ENCODE measurements at places on chromosomes 7 and 10.

GRCh38 chr7:34143402-34143801 lies 238.1 kb downstream of the BMPER start:
- no peak for DNase-seq

GRCh38 chr10:23981520-23982309 lies 227.2 kb upstream of the KIAA1217 start:
- no peak for DNase-seq

- no peak for DNase-seq
Observed at GRCh38 chr7:121016966-121017365, 28.5 kb downstream of the CPED1 start.

DNA sequence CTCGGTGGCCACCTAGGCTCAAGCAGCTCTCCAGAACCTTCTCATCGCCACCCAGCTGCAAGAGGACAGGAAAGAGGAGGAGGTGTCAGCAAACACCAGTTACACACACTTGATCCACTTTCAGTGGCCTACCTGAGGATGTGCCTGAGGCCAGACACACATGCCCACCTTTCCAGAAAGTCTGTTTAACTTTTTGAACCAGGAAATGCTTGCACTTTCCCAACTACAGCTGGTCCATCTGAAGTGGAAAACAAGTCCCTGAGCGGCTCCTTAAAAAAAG lies 15.7 kb upstream of the CYREN start:
- no peak for DNase-seq

GRCh38 chr7:24704311-24704710 lies 53.0 kb downstream of the GSDME start:
- no peak for DNase-seq

- DNase-seq: no peak
Observed at GRCh38 chr10:12872577-12872976, 128.9 kb downstream of the CCDC3 start.

- no peak for DNase-seq
Observed at GRCh38 chr7:129341816-129342806, 92.1 kb upstream of the STRIP2 start.

DNA sequence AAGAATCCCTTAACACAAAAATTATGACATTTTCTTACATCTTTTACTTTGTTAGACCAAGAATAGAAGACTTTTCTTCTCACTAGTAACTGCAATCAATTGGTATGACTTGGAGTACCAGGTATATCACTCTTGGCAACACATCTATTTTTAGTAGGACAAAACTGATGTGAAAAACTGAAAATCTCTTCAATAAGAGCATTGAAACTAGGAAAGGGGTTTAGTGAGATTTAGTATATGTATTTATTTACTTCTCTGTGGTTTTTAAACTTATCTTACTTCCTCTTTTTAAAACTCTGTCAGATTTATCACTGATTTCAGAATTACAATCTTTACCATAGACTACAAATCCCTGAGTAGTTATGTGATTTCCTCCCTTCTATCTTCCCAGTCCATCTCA lies 366.2 kb downstream of the PCDH15 start:
- no peak for DNase-seq

DNA sequence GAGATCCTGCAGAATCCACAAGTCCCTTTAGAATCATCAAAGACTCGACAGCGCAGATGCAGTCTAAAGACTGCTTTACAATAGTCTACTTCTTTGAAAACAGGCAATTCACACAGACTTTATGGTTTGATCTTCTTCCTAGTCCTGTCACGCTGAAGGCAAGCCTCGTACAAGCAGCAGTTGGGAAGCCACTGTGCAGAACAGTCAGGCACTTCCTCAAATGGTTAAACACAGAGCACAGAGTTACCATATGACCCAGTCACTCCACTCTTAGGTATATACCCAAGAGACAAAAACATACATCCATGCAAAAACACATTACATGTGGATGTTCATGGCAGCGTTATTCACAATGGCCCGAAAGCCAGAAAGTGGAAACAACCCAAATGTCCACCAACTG lies 41.4 kb downstream of the LRRC20 start:
- no peak for DNase-seq

- no peak for DNase-seq
Observed at GRCh38 chr7:35605760-35606159, 89.2 kb downstream of the HERPUD2 start.

DNA sequence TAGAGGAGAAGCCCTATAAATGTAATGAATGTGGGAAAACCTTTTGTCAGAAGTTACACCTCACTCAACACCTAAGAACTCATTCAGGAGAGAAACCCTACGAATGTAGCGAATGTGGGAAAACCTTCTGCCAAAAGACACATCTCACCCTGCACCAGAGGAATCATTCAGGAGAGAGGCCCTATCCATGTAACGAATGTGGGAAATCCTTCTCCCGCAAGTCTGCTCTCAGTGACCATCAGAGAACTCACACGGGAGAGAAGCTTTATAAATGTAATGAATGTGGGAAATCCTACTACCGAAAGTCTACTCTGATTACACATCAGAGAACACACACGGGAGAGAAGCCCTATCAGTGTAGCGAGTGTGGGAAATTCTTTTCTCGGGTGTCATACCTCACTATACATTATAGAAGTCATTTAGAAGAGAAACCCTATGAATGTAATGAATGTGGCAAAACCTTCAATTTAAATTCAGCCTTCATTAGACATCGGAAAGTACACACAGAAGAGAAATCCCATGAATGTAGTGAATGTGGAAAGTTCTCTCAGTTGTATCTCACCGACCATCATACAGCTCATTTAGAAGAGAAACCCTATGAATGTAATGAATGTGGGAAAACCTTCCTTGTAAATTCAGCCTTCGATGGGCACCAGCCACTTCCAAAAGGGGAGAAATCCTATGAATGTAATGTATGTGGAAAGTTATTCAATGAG lies 18.9 kb downstream of the RBAK start:
- no peak for DNase-seq

DNA sequence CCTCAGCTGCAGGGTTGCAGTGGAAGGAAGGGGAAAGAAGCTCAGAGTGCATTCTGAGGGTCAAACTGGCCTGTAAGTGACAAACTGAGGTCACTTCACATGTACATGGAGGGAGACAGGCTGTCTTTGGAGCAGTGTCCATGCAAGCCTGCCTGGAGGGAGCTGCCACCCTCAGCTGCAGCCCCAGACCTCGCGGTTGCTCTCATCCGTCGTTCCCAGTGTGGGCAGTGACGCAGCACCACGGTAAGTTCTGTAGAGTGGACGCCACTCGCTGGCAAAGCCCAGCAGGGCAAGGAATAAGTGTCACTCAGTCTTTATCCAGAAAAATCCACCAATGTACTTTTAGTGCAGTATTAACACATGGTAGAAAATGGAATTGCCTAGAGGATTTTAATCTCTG lies 225.7 kb downstream of the MGMT start:
- DNase-seq: no peak

- no peak for DNase-seq
Observed at GRCh38 chr10:43680035-43680434, 31.4 kb upstream of the ZNF32 start.

DNA sequence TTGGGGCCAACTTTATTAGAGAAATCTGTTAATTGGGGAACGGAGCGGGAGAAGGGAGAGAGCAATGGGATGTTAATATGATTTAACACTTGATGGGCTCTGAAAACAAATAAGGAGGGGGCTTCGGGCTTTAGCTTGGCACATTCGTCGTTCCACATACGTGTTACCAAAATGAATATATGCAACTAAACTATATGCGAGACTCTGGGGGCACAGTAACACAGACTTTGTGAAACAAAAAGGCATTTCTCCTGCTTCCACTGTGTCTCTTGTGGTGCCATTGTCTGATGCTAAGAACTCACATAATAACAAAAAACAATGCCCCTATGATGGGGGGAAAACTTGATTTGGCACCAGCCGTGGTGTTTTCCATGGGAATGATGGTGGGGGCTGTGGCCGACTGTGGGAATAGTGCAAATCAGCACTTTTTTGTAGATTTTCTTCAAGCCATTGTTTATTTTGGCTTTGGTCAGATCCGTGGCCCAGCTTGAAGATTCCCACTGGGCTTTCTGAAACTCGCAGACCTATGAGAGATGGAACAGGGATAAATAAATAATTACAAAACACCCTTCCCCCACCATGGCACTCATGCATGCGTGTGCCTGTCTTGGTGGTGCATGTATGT lies 2.2 kb upstream of the MXI1 start:
- no peak for DNase-seq

DNA sequence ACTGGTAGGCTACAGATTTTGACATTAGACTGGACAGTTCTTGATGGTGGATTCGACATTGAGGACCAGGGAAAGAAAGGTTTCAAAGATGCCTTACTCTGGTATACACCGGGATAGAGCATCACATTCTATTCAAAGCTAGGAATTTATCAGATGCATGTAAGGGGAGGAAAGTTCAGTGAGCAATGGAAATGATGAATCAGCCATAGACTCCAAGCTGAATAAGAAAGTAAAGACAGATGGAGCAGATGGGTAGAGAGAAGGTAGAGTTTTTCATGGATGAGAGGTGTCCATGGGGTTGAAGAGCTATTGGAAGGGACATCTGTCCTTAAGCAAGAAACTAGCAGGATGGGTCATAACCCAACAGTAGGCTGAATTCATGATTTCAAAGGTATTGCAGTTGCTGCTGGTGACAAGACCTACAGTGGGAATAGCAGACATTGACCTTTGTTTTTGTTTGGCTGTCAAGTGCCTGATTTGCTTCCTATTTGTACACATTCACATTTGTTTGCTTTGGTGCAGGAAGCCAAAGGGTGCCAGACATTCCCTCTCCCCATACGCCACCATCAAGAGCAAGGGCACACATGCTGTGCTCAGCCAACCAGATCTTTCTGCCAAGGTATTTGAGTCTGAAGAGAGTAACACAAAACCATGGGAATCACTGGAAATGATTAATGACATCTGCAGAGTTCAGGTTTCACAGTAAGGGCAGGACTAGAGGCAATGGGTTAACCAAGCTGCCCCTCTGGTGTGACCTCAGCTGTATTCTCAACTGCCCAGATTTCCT lies 8.6 kb upstream of the CACUL1 start:
- no peak for DNase-seq
